IPS DF 6.9 (cell line): ENCODE measurements at places on chromosomes 3 and 15.

DNA sequence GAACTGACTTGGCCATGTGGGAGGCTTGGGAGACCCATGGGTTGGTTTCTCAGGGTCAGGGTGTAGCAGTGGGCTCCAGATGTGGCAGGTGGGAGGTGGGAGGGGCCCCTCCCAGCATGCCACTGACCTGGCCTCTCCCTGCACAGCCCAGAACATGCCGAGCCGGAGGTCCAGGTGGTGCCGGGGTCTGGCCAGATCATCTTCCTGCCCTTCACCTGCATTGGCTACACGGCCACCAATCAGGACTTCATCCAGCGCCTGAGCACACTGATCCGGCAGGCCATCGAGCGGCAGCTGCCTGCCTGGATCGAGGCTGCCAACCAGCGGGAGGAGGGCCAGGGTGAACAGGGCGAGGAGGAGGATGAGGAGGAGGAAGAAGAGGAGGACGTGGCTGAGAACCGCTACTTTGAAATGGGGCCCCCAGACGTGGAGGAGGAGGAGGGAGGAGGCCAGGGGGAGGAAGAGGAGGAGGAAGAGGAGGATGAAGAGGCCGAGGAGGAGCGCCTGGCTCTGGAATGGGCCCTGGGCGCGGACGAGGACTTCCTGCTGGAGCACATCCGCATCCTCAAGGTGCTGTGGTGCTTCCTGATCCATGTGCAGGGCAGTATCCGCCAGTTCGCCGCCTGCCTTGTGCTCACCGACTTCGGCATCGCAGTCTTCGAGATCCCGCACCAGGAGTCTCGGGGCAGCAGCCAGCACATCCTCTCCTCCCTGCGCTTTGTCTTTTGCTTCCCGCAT lies 7.9 kb upstream of the STAB1 start:
- DNase-seq = no peak

DNA sequence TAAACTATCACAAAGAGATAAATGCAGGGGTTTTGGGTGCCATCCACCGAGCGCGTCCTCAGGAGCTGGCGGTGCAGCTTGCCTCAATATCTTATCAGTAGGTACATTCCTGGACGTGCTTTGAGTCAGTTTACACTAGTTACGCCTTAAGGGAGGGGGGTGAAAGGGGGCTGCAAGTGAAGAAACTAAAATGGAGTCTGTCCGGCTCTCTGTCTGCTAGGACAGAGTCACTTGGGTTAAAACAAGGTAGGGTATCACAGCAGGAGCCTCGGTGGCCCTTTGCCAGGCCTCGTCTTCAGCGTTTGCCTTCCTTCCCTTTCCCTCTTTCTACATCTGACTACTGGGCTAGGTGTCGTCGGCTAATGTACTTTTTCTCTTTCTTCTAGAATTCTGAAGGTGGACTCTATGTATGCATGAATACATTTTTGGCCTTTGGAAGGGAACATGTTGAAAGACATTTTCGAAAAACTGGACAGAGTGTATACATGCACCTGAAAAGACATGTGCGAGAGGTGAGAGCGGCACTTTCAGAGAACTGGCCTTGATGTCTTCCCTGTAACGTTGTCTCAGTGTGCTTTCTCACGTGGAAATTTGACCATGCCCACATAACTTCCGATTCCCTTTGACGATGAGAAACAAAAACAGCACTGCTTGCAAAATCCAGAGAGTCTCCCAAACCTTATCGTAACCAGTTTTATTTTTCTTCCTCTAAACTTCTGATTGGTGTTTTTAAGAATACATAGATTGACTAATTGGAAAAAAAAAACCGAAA lies 28.8 kb downstream of the USP13 start:
- no peak for DNase-seq

- DNase-seq = no peak
These were observed 61.3 kb downstream of the CRYBG3 start for GRCh38 chr3:97882975-97883598.

- DNase-seq = no peak
These were observed 112.1 kb upstream of the MRPS22 start for GRCh38 chr3:139231555-139232281.

DNA sequence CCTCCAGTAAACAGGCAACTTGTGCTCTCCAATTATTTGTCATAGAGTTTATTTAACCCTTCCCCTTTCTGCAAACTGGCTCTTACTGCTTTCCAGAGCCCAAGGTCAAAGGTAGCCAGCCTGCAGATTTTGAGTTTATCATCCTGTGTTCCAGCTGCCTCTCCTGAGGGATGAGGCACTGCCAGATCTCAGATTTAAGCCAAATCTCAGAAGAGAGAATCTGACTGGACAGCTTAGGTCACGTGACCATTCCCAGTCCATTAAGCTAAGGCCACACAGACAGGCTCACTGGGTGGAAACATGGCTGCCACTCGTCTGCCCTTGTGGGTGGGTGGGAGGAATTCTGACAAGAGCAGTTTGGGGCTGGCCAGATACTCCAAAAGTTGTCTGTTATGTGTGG lies 8.6 kb upstream of the SIAH2 start:
- no peak for DNase-seq

DNA sequence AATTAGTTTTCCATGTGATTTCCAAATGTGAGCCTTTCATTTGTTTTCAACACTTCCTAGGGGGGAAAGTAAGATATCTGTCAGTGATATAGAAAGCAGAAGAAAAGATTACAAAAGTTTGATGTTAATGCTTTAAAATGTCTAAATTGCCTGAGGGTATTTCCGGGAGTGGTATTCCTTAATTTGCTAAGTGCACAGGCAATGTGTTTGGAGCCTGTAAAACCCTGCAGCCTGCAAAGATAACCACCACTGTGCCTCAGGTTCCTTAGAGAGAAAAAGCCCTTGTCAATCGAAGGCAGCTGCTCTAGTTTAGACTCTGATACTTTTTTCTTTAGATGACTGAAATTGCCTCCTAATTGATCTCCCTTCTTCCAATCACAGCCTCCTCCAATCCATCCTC lies 154.9 kb downstream of the SSR3 start:
- DNase-seq = no peak

DNA sequence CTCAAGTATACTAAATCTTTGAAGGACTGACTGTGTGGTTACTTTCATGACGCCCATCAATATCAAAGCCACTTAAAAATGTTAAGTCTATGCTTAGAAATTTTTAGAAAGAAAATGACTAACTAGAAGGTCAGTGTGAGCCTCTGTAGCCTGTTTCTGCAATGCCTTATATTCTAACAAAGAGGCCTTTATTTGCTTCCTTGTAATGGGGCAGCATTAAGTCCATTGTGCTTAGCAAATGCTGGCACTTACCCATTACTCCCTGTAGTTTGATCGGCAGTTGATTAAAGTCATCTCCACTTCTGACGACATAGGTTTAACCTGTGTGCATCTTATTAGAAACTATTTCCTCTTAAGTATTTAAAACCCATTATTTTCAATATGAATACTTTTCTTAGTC lies 91.6 kb upstream of the FAM98B start:
- no peak for DNase-seq

GRCh38 chr15:45027220-45027619 lies 4.2 kb downstream of the SORD start:
- DNase-seq = no peak

- DNase-seq = no peak
These were observed 10.7 kb downstream of the CCR3 start for GRCh38 chr3:46252980-46253379.

DNA sequence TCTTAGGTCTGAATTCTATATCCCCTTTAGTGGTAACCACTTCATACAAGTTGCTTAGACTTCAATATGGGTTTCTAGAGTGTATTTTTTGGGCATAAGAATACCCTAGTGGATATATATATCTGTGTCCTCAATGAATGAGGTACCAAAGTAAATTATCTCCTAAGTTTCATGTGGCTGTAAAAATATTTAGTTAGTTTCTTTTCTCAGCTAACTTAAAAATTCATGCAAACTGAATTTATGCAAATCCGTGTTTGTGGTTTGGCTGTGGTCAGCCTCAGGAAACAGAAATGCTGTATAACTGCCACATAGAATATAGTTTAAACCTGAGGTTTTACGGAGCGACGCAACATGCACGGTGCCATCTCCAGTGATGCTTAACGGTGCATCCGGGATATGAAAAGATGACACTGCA lies 80.3 kb downstream of the PEX5L start:
- no peak for DNase-seq

GRCh38 chr15:95584088-95584487 lies 746.4 kb upstream of the NR2F2 start:
- DNase-seq = no peak

GRCh38 chr15:75200765-75201615 lies 692 bp upstream of the C15orf39 start:
- DNase-seq = no peak

DNA sequence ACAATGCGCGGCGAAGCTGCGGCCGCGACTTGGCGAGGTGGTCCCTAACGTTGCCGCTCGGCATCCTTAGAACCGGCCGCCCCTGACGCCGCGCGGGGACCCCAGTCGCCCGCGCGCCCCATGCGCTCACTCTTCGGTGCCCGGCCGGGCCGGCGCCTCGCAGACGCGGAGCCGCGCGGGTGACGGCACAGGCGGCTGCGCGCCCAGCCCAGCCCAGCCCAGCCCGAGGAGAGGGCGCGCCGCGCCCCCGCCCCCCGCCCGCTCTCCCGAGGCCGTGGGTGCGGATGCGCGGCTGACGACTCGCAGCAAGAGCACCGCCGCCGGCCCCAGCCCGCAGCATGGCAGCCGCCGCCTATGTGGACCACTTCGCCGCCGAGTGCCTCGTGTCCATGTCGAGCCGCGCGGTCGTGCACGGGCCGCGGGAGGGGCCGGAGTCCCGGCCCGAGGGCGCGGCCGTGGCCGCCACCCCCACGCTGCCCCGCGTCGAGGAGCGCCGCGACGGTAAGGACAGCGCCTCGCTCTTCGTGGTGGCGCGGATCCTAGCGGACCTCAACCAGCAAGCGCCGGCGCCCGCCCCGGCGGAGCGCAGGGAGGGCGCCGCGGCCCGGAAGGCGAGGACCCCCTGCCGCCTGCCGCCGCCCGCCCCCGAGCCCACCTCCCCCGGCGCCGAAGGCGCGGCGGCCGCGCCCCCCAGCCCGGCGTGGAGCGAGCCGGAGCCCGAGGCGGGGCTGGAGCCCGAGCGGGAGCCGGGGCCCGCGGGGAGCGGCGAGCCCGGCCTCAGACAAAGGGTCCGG lies 437 bp downstream of the KLF13 start:
- no peak for DNase-seq
